ENCODE measurements at places on chromosomes 16 and 17.

DNA sequence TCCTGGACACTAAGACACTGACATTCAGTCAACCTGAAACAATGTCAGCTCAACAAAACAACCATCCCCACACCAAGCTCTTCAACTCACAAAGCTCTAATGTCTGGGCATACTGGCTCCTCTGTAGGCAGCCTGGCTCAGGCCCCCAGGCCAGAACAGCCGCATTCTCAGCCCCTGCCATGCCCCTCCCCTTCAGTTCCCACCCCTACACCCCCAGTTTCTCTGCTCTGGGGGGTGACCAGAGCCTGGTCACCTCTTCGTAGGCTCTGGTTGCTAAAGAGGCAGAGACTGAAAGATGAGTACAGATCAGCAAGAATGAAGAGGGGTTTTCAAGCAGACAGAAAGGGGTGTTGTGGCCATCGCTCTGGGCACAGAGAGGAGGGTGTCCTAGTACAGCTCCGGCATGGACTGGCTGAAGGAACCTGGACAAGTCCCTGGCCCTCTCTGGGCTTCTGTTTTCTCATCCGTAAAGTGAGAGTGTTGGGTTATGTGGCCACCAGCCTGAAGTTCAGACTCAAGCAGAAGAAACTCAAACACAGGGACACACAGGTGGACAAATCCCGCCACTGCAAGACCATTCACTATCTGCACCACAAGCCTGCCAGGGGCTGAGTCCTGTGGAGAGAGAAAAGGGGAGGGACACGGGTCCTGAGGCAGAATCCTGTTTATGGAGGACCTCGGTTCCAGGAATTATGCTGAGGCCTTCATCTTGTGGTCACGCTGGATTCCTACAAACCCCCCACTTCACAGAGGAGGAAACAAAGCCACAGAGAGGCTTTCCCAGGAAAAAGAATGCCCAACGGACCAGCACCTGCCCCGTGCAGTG, 987 bp upstream of the SLC4A1 start:
- no peak for DNase-seq

GRCh38 chr17:80668375-80669148, 123.9 kb downstream of the RPTOR start:
- no peak for DNase-seq

DNA sequence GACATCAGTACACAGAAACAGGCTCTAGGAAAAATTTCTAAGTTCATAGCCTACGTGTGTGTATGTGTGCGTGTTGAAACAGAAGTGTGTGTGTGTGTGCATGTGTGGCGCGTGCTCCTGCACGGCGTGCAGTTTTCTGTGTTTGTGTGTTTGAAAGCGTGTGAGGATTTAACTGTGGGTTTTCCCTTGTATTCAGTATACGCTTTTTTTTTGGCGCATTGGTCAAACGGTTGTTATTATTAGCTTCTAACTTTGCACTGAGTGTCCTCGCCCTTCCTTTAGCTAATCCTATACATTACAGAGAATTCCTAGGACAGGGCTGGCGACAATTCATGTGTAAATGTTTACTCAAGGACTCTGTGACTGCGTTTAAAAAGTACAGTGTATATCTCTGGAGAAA, 23.0 kb downstream of the TMC6 start:
- no peak for DNase-seq

DNA sequence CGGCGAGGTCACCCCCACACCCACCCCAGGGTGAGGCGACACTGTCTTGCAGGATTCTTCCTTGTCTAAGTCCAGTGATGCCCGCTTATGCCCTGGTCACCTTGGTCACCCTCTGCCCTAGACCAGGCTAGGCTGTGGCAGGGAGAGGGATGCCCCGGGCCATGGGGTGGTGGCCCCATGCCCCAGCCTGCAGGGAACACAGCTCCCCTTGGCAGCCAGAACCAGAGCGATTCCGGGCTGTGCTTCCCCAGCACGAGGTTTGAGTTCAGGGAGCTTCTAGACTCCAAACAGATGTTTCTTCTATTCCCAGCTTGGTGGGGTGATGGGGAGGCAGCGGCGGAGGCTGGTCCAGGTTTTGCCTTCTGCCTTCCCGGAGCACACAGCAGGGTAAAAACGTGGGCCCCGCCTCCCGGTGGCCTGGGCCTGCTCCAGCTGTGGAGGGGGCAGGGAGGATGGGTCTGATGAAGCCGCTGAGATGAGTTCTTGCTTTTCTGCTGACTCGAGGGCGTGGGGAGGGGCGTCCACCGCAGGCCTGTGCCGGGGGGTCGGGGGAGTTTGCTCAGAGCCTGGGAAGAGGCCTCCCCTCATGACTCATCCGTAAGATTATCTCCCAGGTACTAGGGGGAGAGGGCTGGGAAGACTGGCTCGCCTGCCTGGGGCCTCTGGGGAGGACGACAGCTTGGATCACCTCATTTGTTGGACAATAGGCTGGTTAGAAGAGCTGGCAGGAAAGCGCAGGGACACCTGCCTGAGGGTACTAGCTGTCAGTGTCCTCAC, 15.4 kb downstream of the SMTNL2 start:
- DNase-seq: no peak

DNA sequence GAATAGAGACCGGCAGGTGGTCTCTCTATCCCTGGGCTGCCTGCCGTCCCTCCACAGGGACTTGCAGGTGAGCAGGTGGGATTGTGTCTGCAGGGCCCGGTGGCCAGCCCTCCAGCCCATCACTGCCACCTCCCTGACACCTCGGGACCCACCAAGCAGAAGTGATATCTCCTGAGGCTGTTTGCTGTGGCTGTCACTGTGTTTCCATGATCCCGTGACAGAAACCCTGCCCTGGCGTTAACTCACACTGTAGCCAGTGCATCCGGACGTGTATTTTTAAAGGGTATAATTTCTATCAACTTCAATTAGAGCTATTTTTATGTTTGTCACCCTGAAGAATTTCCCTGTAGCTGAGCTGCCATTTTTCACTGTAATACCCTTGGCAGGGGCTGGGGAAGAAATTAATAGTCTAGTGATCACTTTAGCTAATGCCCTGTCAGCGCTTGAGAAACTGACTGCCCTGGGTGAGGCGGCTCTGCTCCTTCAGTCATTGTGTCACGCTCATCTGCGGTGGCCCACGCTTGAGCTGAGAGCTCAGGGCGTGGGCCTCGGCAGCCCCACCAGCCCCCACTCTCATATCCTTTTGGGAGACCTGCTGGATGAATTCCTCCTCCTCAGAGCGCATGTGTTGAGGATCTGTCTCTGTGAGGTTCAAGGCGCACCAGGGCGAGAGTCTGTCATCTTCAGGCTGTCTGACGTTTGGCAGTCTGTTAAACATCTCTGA, 229.9 kb upstream of the CIBAR2 start:
- peak; percentile 47 for DNase-seq

DNA sequence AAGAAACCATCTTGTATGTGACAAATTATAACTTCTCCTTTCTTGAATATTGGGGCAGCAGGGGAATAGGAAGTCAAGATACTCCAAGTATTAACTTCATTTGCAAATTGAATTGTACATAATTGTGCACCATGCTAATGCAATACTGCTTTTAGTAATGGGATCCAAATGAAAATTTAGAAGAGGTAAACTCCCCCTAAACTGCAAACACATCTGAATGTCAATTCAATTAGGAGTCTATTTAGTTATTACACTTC, 4.5 kb downstream of the STAT5B start:
- DNase-seq: no peak

DNA sequence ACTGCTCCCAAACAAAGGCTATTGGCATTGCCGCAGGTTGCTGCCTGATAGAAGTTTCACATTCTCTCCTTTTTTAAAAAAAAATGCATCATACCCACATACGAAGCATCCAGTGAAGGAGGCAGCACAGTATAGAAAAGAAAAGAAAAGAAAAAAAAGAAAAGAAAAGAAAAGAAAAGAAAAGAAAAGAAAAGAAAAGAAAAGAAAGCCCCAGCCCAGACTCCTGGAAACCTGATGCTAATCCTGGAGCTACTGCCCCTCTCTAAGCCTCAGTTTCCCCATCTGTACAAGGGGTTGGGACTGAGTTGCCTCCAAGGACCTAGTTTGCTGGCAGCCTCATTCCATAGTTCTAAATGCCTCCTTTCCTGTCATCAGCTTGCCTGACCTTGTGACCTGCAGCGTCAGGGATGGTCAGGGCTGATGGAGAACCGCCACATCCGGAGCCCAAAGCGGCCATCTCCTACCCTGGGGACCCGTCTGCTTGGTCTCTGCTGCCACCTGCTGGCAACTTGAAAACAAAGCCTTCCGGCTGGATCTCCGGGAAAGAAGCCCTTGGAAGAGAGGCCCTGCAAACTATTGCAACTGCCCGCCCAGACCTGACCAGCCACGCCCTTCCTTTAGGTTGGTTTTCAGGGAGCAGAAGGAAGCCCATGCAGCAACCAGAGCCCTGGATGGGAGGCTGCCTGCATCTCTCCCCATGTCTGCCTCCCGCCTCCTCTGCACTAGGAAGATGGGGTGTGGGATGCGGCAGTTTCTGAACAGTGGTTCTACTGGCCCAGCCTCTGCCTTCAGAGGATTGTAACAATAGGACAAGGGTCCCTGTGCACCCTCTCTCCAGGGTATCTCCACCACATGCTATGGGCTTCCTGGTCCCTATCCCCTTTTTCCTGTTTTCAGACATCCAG, 13.0 kb downstream of the AIPL1 start:
- peak; percentile 63 for DNase-seq

GRCh38 chr16:17759451-17760390, 289.0 kb upstream of the XYLT1 start:
- DNase-seq: no peak

Measured in putamen (tissue), 1 donor.